Progenitor cell of endocrine pancreas (in vitro differentiated cells): ENCODE measurements at places on chromosomes 7 and 10.

GRCh38 chr10:70523057-70523456 lies 44.5 kb downstream of the PALD1 start:
- no peak for DNase-seq

- DNase-seq = no peak
Measured at GRCh38 chr7:12584930-12585329, 14.4 kb downstream of the SCIN start.

DNA sequence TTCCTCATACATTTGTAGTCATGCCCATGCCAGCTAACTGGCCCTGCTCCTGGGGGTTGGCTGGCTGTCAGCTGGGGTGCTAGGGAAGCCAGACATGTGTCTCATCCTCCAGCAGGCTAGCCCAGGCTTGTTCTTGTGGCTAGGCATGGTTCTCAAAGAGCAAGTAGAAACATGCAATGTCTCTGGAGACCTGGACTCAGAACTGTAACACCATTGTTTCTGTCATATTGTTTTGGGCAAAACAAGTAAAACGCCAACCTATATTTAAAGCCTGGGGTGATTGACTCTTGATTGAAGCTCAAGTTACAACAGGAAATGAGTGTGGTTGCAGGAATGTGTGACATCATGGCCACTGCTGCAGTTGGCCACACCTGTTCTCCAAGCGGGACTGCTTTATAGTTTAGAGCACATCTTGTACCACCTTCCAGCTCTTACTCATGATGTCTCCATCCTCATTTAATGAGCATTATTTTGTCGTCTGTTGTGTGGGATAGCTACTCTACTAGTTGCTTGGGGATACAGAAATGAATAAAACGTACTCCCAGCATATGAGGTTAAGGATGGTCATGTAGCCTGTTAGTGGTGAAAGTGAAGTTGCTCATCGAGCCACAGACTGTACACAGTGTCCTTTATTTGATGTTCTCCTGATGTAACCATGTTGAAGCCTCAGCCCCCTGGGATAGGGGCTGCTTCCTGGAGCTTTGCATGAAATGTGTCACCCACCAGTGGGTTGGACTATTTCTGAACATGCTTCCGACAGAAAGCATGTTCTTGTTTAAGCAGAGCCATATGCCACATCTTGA lies 168.4 kb downstream of the SORCS3 start:
- no peak for DNase-seq

DNA sequence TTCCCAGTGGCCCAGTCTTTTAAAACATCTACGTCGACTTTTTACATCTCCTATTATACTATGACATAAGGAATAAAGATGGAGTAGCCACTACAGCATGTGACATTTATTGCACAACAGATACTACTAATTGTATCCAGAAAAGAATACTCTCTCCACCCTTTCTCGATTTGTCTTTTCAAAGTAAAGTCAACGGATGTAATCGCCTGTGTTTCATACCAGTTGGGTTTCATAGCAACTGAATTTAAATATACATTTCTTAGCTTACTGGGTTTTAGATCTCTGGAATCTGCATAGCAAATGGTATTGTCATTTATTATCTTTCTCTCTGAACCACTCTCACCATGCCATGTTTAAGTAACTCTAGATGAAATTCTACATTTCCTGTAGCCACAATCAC lies 86.4 kb upstream of the TRIL start:
- DNase-seq = no peak

DNA sequence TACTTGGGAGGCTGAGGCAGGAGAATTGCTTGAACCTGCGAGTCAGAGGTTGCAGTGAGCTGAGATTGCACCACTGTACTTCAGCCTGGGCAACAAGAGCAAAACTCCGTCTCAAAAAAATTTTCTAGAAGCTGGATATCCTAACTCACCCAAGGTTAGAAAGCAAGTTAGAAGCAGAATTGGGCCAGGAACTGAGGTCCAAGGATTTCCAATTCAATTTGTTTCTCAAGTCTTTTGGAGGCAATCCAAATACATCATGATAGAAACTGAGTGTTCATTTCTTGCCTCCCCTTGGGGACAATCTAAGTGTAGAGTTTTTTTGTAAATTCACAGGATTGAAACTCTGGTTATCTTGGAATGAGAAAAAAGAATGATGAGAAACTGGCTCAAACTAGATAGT lies 45.5 kb downstream of the LAMB1 start:
- no peak for DNase-seq

GRCh38 chr10:60414111-60414510 lies 24.4 kb upstream of the ANK3 start:
- DNase-seq = no peak

DNA sequence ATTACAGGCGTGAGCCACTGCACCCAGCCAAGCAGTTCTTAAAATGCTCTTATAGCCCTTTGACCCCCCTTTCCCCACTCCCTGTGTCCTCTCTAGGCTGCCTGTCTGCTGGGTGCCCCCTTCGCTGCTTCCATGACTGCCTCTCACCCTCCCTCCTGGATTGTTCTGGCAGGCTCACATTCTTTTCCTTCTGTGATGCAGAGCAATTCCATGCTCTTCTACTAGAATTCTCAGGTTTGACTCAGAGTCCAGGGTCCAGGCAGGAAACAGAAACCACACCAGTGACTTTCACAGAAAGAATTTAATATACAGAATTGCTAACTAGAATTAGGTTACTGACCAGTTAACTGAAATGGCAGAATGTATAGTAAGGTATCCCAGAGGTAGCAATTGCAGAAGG lies 244.8 kb downstream of the BAMBI start:
- DNase-seq = no peak

DNA sequence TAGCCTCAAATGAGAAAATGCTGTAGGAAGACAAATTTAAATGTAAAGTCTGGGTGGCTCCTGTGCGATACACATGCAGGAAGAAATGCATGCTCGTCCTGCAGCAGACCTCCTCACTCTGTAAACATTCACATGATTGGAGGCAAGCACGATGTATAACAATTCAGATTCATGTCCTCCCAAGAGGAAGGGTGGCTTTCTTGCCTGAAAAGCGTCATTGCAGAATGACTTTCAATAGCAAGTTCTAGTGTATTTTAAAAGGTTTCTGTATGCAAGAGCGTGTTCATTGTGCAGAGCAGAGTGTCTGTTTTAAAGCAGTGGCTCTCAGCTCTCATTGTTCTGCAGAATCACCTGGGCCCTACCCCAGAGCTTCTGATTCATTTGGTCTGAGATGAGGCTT lies 170.3 kb upstream of the CELF2 start:
- no peak for DNase-seq

- DNase-seq = no peak
Measured at GRCh38 chr10:23293973-23294590, 50.5 kb downstream of the C10orf67 start.

GRCh38 chr7:108557617-108558016 lies 11.9 kb downstream of the THAP5 start:
- DNase-seq = no peak

- DNase-seq = no peak
Measured at GRCh38 chr7:30702200-30702599, 19.9 kb upstream of the CRHR2 start.

GRCh38 chr10:50506861-50507573 lies 116.7 kb downstream of the SGMS1 start:
- DNase-seq = no peak

DNA sequence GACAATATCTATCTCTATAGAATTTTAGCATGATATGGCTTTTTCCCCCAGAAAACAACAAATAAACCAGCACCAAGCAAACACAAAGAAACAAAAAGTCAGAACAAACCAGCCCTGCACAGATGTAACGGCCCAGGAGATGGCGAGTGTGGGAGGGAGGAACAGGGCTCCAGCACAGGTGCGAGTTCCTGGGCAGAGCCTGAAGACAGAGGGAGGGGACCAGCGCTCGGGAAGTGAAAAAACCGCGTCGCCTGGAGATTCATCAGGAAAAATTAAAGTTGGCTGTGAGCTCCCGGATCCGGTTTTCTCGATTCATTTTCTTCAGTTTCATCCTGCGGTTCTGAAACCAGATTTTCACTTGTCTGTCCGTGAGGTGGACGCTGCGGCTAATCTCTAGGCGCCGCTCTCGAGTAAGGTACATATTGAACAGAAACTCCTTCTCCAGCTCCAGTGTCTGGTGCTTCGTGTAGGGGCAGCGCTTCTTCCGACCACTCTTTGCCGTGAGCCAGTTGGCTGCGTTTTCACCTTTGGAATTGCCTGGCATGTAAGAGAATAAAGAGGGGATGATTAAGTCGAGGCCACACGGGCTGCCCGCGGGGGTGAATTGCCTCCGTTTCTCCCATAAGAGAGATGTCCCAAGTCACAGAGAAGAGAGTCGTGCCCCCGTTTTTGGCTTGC lies 2.3 kb downstream of the HOXA10 start:
- DNase-seq = no peak

GRCh38 chr10:68202960-68203353 lies 29.0 kb downstream of the ATOH7 start:
- DNase-seq = no peak

- no peak for DNase-seq
Measured at GRCh38 chr7:134339475-134339874, 22.7 kb upstream of the SLC35B4 start.
